ENCODE measurements at places on chromosomes 2 and 18.

GRCh38 chr2:7619203-7619970, 702.2 kb downstream of the RNF144A start:
- no peak for DNase-seq

- no peak for DNase-seq
Observed at GRCh38 chr2:135255208-135255607, 203.1 kb downstream of the RAB3GAP1 start.

- DNase-seq = no peak
Observed at GRCh38 chr2:157747695-157748370, 119.2 kb upstream of the ACVR1C start.

DNA sequence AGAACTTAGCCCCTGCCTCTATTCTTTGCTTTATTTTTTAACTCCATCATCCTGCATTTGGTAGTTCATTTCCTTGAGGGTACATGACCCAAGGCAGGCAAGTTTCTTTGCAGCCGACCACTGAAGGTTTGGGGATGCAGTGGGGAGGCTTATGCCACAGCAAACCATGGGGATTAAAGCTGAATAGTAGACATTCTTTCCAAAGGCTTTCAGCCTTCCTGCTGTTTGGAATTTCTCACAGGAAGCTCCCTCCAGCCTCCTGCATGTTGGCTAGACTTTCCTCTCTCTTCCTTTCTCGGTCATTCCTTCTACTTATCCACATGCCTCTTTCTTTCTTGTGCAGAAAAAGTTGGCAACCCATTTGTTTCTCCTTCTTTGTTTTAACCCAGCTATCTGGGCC, 77.3 kb downstream of the SOCS6 start:
- DNase-seq = no peak

DNA sequence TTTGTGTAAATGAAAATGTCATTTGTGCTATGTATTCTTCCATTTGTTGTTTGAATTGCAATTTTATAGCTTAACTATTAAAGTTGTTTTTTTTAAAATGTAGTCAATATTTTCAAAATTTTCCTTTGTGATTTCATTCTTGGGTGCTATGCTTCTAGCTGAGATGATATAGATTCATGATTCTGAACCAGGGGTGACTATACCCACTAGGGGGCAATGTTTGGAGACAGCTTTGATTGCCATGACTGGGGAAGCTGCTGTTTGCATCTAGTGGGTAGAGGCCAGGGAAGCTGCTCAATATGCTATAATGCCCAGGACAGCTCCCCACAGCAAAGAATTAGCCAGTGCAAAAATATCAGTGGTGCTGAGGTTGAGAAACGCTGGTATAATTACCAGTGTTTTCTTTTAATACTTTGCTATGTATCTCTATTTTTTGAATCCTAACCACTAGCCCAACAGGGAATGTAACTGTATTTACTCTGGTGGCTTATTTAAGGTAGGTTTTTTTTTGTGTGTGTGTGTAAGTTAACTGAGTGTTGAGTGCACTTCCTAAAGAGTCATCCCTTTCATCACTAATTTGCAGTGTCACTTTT, 99.7 kb downstream of the MEP1B start:
- DNase-seq = no peak

DNA sequence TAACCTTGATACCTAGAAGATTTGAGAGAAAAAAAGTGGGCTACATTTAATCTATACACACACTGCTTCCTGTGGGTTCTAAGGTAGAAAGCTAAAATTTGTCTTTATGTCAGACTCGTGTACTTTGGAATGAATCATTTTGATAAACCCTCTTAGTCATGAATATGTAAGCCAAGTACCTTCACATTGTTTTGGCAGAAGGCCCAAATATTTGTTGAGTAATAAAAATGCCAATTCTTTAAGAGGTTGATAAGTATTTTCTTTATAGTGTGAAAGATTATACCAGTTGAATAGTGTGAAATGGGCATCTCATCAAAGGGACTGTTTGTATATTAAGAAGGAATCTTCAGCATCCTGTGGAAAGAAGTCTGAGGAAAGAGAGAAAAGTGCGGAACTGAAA, 1464.7 kb upstream of the ZEB2 start:
- DNase-seq = no peak

DNA sequence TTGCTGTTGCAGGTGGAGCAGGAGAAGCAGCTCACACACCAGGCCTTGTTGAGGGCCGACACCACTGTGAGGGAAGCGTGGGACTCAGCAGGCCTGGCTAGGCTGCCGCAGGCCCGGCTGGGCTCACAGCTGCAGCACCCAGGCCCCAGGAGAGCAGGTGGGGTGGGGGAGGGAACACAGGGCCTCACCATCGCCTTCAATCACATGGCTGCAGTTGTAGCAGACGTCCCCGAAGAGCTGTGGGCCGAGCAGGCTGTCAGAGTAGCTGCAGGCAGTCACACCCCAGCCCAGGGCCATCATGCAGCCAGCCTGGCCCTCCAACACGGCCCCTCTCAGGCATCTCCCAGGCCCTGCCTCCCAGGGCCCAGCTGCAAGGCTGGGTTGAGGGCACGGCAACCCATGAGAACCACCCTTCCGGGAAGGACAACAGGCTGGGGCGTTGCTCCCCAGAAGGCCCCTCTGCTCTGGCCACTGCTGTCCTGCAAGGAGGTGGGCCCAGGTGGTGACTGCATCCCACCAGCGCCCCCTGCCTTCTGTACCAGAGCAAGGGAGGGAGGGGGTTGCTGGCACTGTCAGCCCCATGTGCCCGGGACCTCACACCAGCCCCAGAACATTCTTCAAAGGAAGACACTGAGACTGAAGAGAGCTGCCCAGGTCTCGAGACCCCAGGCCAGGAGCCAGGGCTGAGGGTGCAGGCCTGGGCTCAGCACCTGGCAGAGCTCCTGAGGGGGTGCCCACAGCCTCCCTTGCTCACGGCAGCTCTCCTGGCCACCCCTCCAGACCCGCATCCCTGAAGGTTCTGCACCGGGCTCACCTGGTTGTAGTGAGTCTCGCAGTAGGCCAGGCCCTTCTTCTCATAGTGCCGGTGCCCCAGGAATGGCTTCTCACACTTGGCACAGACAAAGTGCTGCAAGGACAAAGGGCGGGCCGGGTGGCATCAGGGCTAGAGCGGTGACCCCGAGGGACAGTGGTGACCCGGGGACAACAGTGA, 5.6 kb upstream of the GPR17 start:
- DNase-seq = no peak

DNA sequence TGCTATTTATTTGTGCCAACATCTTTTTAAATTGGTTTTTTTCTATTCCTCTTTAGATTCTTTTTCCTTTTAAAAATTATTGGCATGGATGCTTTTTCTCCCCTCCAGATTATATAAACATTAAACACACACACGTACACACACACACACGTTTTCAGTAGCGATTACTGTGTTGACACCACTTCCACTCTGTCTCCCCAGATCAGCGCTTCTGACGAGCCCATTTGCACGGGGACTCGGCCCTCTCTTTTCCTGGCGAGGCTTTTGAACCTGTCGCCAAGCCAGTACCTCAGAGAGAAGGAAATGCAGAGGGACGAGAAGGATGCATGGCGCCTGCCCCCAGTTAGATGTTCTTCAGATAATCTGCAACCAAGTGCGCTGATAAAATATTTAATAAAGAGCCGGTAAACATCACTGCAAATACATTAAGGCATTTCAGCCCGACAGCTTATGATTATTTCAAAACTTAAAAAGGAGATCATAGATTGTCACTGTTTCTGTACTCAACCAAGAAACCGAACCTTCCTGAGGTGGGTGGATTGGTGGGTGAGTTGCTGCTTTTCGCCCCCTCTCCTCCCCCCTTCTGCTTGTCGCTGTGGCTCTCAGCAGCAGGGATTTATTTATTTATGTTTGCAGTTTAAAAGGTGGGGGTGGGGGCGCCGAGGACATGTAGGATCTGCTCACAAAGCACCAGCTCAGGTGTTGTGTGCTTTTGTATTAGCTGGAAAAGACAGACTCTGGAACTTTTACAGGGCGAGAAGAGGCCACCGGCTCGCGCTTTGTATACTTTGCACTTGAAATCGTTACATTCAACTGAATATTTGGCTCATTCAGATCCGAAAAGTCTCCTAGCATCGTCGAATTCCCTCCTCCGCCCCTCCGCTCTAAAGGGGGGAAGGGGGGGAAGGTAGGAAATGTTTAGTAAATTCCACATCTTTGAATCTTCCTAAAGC, 787 bp upstream of the TBR1 start:
- no peak for DNase-seq

All from activated T-cell treated with anti-CD3 and anti-CD28 coated beads for 24 hours (primary cell).